GOT3 (cell line): ENCODE measurements at places on chromosomes 6 and 20.

- DNase-seq, result no peak
Measured at GRCh38 chr6:30544666-30545272, 11.5 kb downstream of the GNL1 start.

- no peak for DNase-seq
Measured at GRCh38 chr6:82436740-82437139, 73.1 kb downstream of the TPBG start.

DNA sequence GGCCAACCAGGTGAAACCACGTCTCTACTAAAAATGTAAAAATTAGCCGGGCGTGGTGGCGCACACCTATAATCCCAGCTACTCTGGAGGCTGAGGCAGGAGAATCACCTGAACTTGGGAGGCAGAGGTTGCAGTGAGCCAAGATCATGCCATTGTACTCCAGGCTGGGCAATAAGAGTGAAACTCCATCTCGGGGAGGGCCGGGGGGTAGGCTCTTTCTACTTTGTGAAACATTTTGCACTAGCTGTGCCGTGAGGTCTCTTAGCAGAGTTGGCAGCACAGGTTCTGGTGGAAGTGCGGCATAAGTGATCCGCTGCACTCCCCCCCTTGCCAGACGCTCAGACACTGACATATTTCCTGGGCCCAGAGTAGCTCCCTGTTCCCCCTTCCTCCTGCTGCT is 24.5 kb downstream of the PSMG4 start:
- no peak for DNase-seq

DNA sequence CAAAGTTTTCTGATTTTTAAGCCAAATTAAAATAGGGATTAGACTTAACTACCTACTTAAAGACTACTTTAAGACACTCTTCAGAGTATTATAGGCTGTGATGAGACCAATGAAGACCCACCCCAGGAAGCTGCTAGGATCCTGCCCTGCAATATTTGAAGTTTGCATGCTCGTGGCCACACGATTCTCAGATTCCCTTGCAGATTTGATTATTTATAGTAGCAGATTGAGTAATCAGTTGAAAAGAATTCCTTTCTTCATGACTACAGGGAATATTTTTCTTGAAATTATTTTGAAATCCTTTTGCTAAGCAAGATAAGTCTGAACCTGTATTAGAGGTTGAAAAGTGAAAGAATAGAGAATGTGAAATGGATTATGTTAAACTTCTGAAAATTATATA is 122.3 kb downstream of the B3GAT2 start:
- DNase-seq, result no peak

DNA sequence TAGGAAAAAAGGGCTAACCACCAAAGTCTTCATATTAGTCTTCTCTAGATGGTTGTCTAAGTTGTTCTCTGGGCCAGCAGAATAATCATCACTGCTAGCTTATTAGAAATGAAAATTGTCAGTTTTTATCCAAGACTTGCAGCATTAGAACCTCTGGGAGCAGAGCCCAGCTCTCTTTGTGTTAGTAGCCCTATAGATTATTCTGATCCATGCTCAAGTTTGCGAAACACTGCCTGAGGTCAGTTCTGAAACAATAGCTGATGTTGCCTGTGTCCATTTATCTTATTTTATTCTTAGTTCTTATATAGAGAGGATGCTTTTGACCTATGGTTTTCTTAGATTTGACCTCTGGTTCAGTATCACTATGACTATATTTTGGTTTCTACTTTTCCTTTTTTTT is 66.9 kb downstream of the BCKDHB start:
- no peak for DNase-seq

GRCh38 chr6:84460491-84460890 is 233.0 kb upstream of the CEP162 start:
- DNase-seq, result no peak
